ENCODE measurements at places on chromosomes 12 and 14. TPM values are rescaled to one million over a fixed set of nuclear protein-coding genes. Genes with fewer than 3 reads are reported as not detected.

DNA sequence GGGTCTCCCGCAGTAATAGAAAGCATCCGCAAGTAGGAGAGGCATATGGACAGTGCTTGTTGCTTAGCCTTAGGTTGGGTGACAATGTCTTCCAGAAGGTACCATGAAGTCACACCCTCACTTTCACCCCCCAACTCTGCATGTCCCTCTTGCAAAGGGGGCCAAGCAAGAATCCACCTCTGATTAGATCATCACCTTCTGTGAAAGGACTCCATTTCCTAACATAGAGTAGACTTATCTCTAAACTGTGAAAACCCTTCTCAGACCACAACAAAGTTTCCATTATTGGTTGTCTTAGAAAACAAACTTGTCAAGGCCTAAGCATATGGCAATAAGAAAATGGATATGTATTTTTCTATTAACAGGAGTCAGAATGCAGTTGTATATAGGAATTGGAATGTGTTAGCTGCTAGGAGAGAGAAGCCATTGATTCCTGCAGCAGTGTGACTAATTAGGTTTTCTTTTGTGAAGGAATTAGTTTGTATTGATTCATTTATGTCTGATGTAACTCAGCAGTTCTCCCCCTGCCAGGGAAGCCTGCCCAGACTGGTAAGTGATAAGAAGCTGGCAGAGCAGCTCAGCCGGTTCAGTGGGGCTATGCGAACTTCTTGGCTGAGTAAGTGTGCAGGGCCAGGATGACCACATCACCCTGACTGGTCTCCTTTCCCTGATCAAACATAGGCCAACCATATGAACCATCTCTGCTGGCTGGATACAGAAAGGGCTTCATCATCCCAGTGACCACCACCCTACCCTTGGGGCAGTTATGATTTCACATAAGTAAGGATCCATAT, 107.3 kb upstream of the CCDC196 start:
- no peaks in the 10 kb centered on the region for H3K27me3 ChIP-seq
- H3K27ac ChIP-seq = no peak overlapping the region
- no peak overlapping the region for H3K4me3 ChIP-seq
- no peaks in the 10 kb centered on the region for H3K4me1 ChIP-seq
- H3K36me3 ChIP-seq = no peaks in the 10 kb centered on the region

- no peak overlapping the region for H3K4me3 ChIP-seq
- H3K27ac ChIP-seq = no peak overlapping the region
- no peaks in the 10 kb centered on the region for H3K4me1 ChIP-seq
Observed at GRCh38 chr12:58309806-58310205, 368.4 kb downstream of the ATP23 start.

DNA sequence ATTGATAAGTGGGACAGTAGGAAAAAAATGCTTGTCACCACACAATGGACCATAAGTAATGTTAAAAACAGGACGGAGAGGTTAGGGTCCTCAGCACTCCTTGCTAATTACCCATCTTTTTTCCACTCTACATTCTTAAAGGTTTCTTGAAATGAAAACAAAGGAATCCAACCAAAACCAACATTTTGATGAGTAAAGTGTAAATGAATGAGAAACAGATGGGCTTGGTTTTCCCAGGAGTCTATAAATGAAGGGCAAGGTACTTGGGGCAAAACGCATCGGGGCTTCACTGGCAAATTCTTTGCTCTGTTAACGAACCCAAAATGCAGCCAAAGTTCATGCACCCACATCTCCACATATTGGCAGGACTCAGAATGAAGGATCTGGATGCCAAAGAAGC, 129.2 kb upstream of the BMP4 start:
- no peaks in the 10 kb centered on the region for H3K27me3 ChIP-seq
- H3K4me3 ChIP-seq = no peak overlapping the region
- no peak for DNase-seq
- no peak overlapping the region for H3K27ac ChIP-seq

DNA sequence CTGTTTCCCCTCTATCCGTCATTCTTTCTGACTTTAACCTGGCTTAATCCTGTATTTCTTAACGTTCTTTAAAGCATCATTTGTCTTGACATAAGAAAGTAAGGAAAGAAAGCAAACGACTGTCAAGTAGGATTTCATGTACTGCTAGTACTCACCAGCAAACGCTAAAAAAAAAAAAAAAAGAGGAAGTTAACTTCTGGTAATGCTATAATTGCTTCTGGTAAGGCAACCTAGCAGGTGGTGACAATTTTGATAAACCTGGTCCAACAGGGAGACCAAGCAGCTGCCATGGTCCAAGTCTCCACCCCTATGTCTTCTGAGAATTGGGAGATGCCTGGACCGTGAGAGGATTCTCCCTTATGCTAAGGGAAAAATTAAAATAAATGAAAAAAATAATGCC, 306.6 kb downstream of the DAD1 start:
- no peaks in the 10 kb centered on the region for H3K36me3 ChIP-seq
- H3K27ac ChIP-seq = no peak overlapping the region
- no peaks in the 10 kb centered on the region for H3K27me3 ChIP-seq
- DNase-seq = no peak

DNA sequence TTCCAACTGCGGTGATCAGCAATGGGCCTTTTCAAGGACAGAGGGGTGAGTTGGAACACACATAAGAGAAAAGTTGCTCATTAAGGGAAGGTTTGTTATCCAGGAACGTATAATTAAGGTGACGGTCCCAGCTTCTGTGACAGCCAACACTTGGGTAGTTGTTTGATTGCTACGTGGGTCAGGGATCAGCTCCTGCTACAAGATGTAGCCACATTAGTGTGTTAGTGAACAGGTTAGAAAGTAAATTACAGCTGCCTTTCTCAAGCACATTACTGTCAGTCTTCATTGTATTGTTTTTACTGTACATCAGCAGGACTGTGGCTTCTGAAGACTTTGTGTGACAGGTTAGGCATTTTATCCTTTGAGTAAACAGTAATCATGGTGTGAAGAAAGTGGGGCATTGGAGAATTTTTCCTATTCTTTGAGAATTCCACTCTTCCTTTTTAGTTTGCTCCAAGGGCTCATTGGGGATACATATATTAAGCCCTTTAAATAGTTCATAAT, 230.5 kb downstream of the EGLN3 start:
- H3K27ac ChIP-seq = no peak overlapping the region
- no peaks in the 10 kb centered on the region for H3K36me3 ChIP-seq
- no peaks in the 10 kb centered on the region for H3K4me1 ChIP-seq
- no peaks in the 10 kb centered on the region for H3K27me3 ChIP-seq
- H3K4me3 ChIP-seq = no peak overlapping the region
- no peak for DNase-seq

Gene CLBA1
- total RNA-seq = 0.78 TPM

DNA sequence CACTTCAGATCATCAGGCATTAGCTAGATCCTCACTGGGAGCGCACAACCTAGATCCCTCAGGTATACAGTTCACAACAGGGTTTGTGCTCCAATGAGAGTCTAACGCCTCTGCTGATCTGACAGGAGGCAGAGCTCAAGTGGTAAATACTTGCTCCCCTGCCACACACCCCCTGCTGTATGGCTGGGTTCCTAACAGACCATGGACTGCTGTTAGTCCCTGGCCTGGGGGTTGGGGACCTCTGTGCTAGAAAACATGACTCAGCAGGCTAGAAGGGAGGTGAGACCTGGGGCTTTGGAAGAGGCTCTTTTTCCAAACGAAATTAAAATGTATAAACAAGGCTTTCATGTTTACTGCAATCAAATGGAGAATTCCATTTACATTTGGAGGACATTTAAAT, 691.1 kb downstream of the FLRT2 start:
- no peaks in the 10 kb centered on the region for H3K4me1 ChIP-seq
- no peak overlapping the region for H3K4me3 ChIP-seq
- H3K27me3 ChIP-seq = no peaks in the 10 kb centered on the region
- H3K27ac ChIP-seq = no peak overlapping the region
- H3K36me3 ChIP-seq = no peaks in the 10 kb centered on the region
- no peak for DNase-seq

Gene KITLG
- 0.07 TPM for total RNA-seq
